ENCODE measurements at places on chromosomes 12 and 14. TPM values are rescaled to one million over a fixed set of nuclear protein-coding genes. Genes with fewer than 3 reads are reported as not detected.

DNA sequence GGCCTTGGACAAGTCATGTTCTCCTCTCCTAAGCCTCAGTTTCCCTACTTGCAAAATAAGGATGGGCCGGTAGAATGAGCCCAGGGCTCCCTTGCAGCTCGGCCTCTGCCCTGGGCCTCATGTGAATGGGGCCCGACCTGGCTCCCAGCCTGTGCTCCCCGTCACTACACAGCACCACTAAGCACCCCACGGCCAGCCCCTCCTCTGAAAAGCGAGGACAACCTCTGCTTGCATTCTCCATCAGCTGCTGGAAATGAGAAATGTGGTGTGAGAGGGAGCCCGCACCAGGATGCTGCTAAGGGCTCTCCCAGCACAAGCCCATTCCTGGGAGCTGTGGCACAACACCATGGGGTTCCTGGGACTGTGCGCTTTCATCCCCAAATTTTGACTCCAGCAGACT lies 10.2 kb downstream of the SLC25A47 start:
- no peak overlapping the region for H3K4me3 ChIP-seq
- H3K36me3 ChIP-seq: no peaks in the 10 kb centered on the region
- no peak for DNase-seq
- H3K27me3 ChIP-seq: no peaks in the 10 kb centered on the region
- H3K27ac ChIP-seq: no peak overlapping the region

DNA sequence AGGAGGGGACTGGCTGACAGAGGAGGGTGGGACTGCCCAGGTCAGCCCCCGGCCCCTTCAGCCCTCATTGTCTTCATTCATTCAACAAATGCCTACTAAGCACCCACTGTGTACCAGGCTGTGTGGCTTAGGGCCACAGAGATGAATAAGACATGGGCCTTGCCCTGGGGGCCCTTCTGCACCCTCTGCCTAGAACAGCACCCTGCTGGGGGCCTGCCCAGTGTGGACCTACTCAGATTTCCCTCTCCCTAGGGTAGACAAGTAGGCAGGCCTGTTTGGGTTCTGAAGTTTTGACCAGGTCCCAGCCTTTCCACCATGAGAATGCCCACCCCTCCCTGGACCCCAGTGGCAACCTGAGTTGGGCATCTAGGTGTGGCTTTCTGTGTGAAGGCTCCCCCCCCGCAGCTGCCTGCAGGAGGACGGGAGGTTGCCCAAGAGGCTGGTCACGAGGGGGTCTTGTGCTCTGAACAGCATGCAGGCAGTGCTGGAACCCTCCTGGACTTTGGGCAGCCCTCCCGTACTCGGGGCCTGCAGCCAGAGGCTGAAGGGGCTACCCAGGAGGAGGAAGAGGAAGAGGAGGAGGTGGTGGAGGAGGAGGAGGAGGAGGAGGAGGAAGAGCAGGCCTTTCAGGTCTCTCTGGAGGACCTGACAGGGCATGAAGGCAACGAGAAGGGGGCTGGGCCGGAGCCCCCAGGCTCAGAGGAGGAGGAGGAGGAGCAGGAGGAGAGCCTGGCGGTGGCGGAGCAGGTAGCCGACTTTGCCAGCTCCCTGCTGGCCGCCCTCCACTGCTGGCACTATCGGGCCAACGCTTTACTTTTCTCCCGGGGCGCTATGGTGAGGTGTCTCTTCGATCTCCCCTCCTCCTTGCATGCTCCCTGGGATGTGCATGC lies 33.4 kb downstream of the PLEKHG3 start:
- no peak for DNase-seq
- no peaks in the 10 kb centered on the region for H3K27me3 ChIP-seq
- H3K36me3 ChIP-seq: no peaks in the 10 kb centered on the region
- no peaks in the 10 kb centered on the region for H3K4me1 ChIP-seq
- peak overlapping the region; percentile 34 for H3K27ac ChIP-seq

DNA sequence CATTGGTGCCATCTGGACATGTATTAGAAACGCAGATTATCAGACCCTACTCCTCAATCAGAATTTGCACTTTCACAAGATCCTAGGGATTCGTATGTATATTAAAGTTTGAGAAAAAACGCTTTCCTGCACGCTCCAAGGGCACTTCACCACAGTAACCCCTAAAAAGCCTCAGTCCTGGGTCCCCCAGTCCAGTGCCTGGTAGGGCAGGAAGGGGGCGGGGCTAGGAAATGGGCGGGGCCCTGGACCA lies 369 bp downstream of the DEPDC4 start:
- no peaks in the 10 kb centered on the region for H3K27me3 ChIP-seq
- peak overlapping the region; percentile 96 for H3K27ac ChIP-seq
- peak overlapping the region; percentile 97 for H3K4me3 ChIP-seq
- H3K36me3 ChIP-seq: no peaks in the 10 kb centered on the region
- no peaks in the 10 kb centered on the region for H3K4me1 ChIP-seq

DNA sequence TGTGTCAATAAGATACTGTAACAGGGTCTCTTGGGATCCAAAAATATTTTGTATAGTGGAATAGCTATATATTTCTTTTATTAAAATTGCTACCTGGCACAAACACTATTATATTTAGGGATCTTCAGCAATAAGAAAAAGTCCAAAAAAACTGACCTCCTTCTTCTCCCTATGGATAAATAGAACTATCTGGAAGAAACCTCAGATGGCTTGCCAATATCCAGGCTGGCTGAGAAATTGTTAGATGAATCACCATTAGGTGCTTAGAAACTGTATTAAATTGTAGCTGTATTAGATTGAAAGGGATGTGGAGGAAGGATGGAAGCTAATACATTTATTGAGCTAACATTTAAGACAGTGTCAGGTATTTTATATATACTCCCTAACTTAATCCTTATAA lies 66.0 kb downstream of the SLC38A6 start:
- no peaks in the 10 kb centered on the region for H3K4me1 ChIP-seq
- no peaks in the 10 kb centered on the region for H3K36me3 ChIP-seq
- no peak for DNase-seq

DNA sequence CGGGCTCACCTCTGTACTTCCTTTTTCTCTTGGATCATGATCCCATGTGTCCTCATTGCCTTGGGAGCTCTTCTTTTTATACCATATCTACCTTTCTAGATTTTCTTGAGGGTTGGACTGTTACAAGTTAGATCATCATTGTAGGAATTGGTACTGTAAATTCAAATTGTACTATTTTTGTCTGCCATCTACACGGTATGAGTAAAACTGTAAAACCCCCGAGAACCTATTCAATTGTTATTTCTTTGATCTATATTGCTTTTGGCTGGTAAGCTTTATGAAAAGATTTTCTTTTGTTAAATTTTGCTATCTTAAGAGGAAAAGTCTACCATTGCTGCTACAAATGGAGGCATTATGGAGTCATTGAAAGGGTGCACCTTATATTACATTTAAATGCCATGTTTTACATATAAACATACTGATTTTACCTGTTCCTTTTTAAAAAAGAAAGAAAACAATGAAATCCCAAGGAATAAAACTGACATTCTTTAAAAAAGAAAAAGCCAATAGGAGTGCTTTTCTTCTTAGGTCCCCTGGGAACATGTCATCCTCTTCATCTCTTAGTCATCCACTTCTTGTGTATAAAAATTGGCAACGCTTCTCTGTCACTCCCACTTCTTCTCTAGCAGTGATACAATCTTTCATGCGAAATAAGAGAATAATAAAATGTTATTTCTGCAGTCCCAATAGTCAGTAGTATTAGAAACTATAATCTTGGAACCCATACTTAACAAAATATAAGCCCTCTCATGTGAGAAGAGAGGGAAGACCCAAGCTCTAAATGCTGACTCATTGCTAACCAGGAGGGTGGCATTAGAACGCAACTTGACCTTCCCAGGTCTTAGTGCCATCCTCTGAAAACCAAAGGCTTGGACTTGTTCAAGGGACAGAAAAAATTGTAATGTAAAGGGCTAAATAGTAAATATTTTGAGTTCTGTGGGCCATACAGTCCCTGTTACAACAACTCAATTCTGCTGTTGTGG lies 20.4 kb downstream of the RGS6 start:
- H3K36me3 ChIP-seq: no peaks in the 10 kb centered on the region
- H3K27me3 ChIP-seq: no peaks in the 10 kb centered on the region
- H3K4me1 ChIP-seq: no peaks in the 10 kb centered on the region
- DNase-seq: no peak

DNA sequence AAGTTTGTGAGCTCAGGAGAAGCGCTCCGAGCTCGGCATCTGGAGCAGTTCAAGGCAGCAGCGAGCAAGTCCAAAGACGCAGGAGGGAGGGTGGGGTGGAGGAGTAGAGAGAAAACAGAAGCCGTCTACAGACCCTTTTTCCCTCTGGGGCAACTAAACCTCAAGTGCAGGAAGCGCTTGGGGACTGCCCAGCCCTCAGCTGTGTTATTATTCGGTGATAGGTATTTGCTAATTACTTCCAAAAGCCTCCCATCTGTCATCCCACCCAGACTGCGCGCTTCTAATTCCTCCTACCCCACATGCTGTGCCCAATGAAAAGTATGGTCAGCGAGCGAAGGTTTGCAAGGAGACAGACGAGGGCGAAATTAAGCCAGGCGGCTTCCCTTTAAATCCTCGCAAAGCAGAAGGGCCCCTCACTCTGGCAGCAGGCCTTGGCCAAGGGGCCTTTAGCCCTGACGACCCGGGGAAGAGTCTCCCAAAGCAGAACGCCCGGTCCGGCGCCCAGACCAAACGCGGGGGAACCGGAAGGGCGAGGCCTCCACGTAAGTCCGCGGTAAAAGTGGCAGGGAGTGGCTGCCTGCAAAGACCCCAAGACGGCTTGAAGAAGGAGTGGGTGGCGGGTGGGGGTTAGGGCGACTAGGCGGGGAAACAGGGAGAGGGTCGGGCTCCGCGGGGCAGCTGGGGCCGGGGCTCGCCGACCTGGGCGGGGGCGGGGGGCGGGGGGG lies 507 bp upstream of the CD9 start:
- H3K4me1 ChIP-seq: no peaks in the 10 kb centered on the region
- no peaks in the 10 kb centered on the region for H3K27me3 ChIP-seq
- DNase-seq: peak; percentile 67
- no peaks in the 10 kb centered on the region for H3K36me3 ChIP-seq

GRCh38 chr14:90487462-90487861 lies 90.6 kb downstream of the CALM1 start:
- no peak for DNase-seq
- H3K36me3 ChIP-seq: no peaks in the 10 kb centered on the region
- H3K27ac ChIP-seq: no peak overlapping the region

- no peak for DNase-seq
- no peaks in the 10 kb centered on the region for H3K27me3 ChIP-seq
These were observed 201.7 kb downstream of the STXBP6 start for GRCh38 chr14:24848102-24848790.

WSCD2 gene
- total RNA-seq: 0.33 TPM

FGF6 gene
- not detected for total RNA-seq

TXNRD1 gene
- 103 TPM for total RNA-seq

CCND2 gene
- total RNA-seq: 53.7 TPM

CCDC85C gene
- total RNA-seq: 4.3 TPM

TMCC3 gene
- 8.9 TPM for total RNA-seq

PCED1B gene
- 5.1 TPM for total RNA-seq
